Right lung (tissue), 10 donors: ENCODE measurements at places on chromosomes 1 and 21. TPM values are rescaled to one million over a fixed set of nuclear protein-coding genes. Genes with fewer than 3 reads are reported as not detected.

DNA sequence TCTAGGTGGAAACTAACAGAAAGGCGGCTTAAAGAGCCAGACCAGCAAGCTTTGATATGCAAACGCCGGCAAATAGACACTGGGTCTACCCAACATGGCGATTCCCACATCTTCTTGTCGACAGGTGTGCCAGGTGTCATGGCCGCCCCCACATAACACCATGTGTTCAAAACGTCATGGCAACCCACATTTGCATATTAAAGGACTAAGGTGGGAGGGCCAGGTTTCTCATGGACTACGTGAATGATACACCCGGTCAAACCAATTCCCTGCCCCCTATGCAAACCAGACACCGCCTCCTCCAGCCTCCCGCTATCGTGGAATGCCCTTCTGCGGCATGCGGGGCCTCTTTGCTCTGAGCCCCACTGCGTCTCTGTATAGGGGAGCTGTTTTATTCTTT is 41.3 kb downstream of the ICOSLG start:
- DNase-seq: no peak

GRCh38 chr1:212218911-212219310 is 66.3 kb upstream of the PPP2R5A start:
- no peak for DNase-seq

- DNase-seq: no peak
These were observed 9.0 kb upstream of the FAM131C start for GRCh38 chr1:16082283-16083038.

- DNase-seq: no peak
These were observed 30.3 kb upstream of the POGK start for GRCh38 chr1:166808952-166809351.

DNA sequence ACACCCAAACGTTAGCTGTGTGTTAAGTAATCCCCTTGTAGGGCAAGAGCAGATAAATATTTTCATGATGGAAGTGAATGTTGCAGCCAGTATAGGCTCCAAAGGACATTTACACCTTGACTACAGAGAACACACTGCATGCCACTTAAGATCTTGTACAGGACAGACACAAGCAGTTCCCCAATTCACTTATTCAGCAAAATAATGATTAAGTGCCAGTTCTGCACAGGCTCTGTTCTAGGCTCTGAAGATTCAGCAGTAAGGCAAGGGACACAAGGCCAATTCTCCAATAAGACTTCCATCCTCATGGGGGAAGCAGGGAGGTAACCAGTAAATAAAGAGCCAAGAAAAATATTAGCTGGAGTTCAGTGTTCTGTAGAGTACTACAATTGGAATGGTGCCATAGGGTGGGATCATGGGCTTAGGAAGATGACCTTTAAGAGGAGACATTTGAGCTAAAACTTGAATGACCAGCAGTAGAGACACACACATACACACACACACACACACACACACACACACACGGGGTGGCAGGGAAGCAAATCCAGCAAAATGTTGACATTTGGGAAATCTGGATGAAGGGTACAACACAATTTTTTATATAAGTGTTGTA is 199.9 kb upstream of the JUN start:
- no peak for DNase-seq

- no peak for DNase-seq
These were observed 606.3 kb downstream of the NUF2 start for GRCh38 chr1:163928069-163928468.

DMRTA2 gene
- not detected for polyA plus RNA-seq

AMY1C gene
- 5.9 TPM for polyA plus RNA-seq

PLD5 gene
- 0.33 TPM for polyA plus RNA-seq

OR2M3 gene
- polyA plus RNA-seq: 0.04 TPM

WDR64 gene
- 0.22 TPM for polyA plus RNA-seq
